ENCODE measurements at places on chromosomes 2 and 18.
A peak's percentile ranks its signal among the peaks of the same experiment; 100 is the strongest.

GRCh38 chr2:43082111-43082894, 144.1 kb downstream of the ZFP36L2 start:
- DNase-seq: no peak

GRCh38 chr18:10410472-10411308, 43.7 kb upstream of the APCDD1 start:
- no peak for DNase-seq

DNA sequence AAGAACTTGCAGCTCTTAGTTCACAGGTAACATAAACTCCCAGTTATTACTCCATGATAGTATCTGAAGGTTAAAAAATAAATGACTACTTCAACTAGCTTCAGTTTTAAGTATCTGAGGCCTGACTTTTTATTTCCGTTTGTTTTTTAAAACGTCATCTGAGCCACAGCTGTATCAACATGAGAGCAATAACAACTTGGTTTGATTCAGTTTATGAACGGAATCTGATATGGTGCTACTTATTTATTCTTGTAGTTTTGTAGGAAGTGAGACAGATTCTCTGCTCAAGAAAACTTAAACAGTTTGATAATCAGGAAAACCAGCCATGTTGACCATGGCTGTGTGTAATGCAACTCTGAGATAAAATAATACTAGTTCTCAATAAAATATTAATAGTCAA, 34.9 kb downstream of the NAB1 start:
- no peak for DNase-seq

DNA sequence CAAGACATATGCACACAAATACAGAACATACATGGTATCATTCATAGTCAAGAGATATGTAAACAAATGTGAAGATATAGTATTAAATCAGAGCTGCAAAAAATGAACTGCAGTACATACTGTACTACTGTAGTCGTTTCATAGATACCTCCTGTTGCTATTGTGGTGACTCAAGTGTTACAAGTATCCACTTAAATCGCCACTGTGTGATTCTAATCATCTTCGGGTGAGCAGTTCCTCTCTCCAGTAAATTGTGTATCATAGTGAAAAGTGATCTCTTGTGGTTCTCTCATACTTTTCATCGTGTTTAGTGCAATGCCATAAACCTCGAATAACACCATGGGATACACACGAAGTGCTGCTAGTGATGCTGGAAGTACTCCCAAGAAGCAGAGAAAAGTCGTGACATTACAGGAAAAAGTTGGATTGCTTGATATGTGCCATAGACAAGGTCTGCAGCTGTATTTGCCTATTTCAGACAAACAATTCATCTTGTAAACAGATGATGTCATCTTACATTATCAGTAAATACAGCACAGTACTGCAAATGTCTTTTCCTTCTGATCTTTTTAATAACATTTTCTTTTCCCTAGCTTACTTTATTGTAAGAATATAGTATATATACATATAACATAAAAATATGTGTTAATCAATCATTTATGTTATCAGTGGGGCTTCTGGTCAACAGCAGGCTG, 222.2 kb downstream of the BCL11A start:
- DNase-seq: no peak

DNA sequence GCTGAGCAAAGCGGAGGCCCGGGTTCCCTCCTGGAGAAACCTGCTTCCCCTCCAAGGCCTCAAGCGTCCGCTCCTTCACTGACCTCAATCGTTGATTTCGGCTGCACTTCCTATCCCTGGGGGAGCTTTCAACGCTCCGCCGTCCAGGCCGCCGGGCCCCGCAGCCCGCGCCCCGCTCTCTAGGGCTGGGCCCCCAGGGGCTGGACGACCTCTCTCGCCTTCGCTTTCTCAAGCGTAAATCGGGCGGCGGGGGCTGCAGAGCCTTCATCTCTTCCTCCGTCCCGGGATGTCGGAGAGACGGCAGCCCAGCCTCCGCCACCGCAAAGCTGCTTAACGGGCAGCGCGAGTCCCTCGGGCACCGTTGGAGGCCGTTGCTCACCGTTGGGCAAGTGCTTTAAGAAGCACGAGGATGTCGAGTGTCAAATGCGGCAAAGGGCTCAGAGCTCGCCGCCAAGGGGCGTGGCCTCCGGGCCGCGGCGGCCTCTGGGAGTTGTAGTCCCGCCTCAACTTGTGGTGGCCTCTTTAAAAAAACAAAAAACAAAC, 8.5 kb downstream of the HES6 start:
- peak; percentile 49 for DNase-seq

- DNase-seq: no peak
Observed at GRCh38 chr18:37717098-37717497, 151.5 kb upstream of the CELF4 start.

- no peak for DNase-seq
Observed at GRCh38 chr2:206079699-206080465, 6.1 kb downstream of the INO80D start.

DNA sequence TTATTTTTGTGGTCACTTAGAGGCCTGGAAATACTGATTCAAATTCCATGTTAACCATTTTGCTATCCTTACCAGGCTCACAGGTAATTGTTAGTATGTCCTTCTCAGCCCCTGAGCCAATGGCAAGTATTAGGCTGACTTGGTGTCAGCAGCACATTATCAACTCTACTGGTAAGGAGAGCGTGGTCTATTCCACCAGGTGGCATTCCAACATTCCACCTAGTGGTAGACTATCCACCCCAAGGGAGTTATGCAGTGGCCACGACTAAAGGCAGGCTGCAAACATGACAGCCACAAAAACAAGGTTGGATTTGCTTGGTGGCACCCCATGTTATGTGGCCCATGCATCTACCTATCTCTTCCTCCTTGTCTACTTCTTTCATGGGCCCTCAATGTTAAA, 31.8 kb upstream of the GCC2 start:
- no peak for DNase-seq

DNA sequence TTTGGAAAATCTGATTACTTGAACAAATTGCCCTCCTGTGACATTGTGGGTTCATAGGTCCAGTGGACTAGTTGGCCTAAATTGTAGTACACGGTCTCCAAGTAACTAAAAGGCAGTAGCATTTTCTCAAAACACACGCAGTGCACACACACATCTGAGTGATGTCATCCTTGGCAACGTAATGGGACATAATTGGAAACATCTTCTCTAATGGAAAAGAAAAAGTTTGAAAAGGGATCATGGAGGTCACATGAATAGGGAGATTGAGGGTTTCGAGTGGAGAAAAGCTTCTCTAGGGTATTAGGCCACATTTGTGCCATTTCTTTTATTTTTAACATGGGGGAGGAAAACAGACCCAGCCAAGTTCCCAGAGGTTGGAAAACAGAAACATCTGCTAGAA, 93.3 kb downstream of the MAP4K4 start:
- DNase-seq: no peak
